ENCODE measurements at places on chromosomes 13 and 19.

- peak; percentile 73 for ATAC-seq
Measured at GRCh38 chr19:52170863-52171320, 529 bp downstream of the ZNF836 start.

- no peak for ATAC-seq
Measured at GRCh38 chr19:35246466-35247092, 2.2 kb upstream of the LSR start.

DNA sequence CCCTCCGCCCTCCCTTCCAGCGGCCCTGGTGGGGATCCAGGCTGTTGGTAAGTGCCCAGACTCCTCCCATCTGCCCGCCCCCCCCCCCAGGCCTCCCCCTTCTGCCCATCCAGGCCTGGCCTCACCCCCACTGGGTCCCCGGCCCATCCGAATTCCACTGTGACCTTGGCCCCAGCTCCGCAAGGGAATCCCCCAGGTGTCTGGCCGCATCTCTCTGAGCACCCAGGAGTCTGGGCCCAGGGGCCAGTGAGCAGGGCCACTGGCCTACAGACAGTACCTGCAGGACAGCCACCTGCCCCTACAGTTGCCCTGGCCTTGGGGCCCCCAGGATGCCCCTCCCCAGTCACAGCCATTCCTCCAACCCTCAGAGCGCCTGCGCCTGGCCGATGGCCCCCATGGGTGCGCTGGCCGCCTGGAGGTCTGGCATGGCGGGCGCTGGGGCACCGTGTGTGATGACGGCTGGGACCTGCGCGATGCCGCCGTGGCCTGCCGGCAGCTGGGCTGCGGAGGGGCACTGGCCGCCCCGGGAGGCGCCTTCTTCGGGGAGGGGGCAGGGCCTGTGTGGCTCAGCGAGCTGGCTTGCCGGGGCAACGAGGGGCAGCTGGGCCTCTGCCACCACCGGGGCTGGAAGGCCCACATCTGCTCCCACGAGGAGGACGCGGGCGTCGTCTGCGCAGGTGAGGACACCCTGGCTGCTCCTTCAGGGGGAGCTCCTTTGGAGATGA lies 912 bp downstream of the SSC5D start:
- ATAC-seq, result no peak

GRCh38 chr19:57171551-57172081 lies 4.3 kb upstream of the DUXA start:
- ATAC-seq, result peak; percentile 83

DNA sequence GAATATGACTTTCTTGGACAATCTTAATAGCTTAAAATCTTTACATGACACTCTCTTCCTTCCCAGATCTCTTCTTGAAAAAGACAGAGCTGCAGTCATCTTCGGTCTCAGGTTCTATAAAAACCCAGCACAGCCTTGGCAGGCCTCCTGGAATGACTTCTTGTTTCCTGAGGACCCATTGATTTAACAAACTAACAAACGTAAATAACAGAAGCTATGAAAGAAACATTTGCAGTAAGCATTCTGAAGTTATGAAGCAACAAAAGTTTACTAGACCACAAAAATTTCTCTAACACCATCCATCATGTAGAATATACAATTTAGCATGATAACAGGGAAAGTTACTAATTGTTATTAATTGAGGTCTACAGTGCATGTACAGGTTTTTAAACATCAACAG lies 62.8 kb upstream of the STARD13 start:
- no peak for ATAC-seq

DNA sequence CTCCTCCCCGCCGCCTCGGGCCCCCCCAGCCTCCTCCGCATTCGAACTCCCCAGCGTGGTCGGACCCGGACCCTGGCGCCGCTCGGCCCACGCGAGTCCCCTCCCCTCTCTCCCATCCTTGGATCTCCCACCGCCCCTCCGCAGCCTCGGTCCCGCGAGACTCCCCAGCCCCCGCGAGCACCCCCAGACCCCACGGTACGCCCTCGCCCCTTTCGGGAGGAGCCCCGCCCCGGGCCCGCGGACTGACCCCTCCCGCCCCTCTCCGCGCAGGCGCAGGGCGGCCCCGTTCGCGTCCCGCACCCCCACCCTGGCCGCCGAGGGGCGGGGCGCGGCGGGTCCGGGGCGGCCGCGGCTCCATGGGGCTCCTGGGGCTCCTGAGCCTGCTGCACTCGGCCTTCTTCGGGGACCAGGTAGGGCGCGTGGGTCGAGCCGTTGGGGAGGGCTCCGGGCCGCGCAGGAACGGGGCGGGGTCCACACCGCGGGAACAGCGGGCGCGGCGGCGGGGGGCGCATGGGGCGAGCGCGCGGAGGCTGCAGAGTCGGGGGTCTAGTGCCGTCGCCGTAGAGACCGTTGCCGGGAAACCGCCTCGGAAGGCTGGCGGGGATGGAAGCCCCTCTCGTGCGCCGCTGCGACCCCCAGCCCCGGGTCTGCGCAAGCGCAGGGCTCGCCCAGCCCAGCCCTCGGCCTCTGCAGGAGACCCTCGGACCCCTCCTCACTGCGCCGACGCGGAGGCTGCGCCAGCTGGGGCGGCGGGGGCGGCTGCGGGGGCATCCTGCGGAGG lies 3.8 kb upstream of the APC2 start:
- ATAC-seq, result peak; percentile 25

DNA sequence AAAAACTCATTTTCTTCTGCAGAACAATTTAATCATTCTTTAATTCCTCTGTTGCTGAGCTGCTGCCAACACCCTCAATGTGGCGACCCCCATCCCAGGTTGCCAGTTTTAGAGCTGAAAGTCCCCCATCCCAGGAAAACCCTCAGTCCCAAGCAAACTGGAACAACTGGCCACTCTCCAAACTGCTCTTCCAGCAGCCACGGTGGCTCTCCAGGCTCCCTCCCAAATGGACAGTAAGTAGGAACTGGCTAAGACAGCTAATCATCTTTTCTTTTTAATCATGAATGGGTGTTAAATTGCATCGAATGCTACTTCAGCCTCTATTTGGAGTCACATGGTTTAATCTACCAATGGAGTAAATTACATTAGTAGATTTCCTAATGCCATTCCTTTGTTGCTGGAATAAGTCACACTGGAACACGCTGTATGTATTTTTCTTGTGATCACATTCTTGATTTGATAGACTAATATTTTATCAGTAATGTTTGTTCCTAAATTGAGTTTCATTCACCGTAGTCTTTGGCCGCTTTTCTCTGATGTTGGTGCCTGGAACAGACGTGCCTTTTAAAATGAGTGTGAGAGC lies 33.7 kb upstream of the VSTM2B start:
- ATAC-seq, result no peak
